ENCODE measurements at places on chromosomes 1 and 21. TPM values are rescaled to one million over a fixed set of nuclear protein-coding genes. Genes with fewer than 3 reads are reported as not detected.

Gene AUNIP
- total RNA-seq: 2.6 TPM

Gene UMODL1
- not detected for total RNA-seq

Gene ERG
- under 0.01 TPM for total RNA-seq

Gene GUCA2B
- total RNA-seq: not detected

Gene TUT4
- 28.0 TPM for total RNA-seq
